Choroid plexus epithelial cell (primary cell): ENCODE measurements at places on chromosomes 4 and X.

DNA sequence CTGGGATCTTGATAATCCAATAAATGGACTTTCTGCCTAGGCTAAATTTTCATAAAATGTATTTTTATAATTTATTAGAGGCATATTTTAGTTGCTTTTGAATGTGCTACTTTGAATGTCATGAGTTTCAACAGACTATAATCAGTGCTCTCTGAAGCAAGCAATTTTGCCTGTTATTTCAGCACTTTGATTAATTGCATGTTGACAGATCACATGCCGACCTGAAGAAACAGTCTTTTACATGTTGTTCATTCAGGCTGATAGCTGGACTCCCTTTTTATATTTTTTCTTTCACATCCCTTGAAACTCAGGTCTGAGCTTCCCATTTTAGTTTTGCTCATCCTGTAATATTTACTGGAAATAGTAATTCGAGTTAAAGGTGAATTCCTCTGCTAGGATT, 341.0 kb downstream of the NAP1L3 start:
- DNase-seq = no peak

- peak; percentile 42 for DNase-seq
These were observed 65.3 kb downstream of the HPRT1 start for GRCh38 chrX:134525086-134525792.

DNA sequence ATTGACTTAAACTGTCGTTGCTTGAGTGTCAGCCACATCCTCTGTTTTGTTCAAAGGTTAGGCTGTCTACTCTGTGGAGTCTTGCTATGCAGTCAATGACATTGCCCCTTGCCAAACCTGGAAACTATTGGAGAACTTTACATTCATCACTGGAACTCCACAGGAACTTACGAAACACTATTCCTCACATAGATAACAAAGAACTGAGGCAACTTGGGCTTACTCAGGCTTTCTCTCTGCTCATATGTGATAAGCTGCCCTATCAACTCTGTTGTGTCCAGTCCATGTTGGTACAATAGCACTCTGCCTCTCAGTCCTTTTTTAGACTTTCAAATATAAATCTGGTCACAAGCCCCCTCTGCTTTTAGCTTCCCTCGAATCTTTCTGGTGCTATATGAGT, 9.4 kb downstream of the NPY5R start:
- no peak for DNase-seq

GRCh38 chr4:151797131-151797530, 36.3 kb upstream of the GATB start:
- DNase-seq = no peak

- DNase-seq = peak; percentile 99
These were observed 3.3 kb downstream of the KLF3 start for GRCh38 chr4:38667085-38667893.

DNA sequence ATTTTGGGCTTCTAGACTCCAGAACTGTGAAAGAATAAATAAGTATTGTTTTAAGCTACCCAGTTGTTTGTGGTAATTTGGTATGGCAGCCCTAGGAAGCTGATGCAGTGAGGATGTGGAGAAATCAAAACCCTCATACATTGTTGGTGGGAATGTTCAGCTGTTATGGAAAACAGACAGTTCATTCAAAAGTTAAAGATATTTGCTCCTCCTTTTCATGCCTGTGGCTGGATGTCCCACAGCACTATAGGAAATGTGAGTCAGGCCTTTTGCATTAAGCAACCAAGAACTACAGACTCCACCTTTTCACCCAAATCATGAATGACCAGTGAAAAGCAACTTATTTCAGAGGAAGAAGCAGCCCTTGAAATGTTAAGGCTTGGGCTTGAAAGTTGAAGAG, 6.7 kb downstream of the BBS12 start:
- DNase-seq = peak; percentile 96

GRCh38 chr4:15396157-15396800, 31.6 kb upstream of the C1QTNF7 start:
- peak; percentile 77 for DNase-seq

DNA sequence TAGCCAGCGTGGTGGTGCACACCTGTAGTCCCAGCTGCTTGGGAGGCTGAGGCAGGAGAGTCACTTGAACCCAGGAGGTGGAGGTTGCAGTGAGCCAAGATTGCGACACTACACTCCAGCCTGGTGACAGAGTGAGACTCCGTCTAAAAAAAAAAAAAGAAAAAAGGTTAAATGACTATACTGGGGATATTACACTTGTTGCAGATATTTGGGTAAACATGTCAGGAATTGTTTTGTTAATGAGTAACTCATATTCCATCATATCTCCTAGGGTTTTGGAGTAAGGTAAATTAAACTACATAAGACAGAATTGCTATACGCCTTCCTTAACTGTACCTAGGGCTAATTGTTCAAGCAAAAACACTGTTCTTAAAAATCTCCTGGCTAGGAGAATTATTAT, 291.4 kb upstream of the IGFBP7 start:
- no peak for DNase-seq

GRCh38 chrX:104315555-104315954, 60.8 kb upstream of the ESX1 start:
- peak; percentile 28 for DNase-seq

DNA sequence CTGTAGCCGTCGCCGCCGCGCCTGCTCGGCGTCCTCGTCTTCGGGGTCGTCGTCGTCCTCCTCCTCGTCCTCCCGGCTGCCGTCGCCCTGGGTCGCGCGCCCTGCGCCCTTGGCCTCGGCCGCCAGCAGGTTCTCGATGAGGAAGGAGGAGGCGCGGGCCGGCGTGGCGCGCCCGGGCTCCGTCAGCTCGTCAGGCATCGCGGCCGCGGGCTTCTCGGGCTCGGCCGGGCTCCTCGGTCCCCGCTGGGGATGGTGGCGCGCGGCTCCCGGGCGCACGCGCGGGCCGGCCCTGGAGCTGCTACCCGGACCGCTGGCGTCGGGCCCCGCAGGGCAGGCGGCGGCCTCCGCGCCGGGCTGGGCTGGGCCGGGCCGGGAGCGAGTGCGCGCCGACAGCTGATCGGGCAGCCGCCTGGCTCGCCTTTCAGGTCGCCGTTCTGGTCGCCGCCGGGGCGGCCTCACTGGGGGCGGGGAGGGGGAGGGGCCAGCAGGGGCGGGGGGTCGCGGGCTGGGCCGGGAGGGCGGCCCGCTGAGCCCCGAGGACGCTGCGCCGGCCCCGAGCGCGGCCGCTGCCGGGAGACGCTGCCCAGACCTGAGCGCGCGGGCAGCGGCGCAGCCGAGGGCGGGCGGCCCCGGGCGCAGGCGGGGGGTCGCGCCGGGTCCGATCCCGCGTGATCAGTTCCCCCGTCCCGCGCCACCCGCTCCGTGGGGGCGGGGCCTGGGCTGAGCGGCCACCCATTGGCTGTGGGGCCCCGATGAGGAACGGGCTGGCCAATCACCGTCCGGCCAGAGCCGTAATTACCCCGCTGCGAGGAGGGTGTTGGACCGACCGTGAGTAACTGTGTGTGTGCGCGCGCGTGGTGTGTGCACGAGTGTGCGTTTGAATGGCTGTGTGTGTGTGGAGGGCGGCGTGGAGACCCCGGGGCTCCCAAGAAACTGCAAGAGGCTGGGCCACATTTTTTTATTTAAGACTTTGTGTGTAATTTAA, at the start of gene HMX1:
HMX1 (minus strand) TSS at position 423 of the 985 bp plus-strand sequence; CDS start at position 198, 225 bp downstream.
- no peak for DNase-seq

DNA sequence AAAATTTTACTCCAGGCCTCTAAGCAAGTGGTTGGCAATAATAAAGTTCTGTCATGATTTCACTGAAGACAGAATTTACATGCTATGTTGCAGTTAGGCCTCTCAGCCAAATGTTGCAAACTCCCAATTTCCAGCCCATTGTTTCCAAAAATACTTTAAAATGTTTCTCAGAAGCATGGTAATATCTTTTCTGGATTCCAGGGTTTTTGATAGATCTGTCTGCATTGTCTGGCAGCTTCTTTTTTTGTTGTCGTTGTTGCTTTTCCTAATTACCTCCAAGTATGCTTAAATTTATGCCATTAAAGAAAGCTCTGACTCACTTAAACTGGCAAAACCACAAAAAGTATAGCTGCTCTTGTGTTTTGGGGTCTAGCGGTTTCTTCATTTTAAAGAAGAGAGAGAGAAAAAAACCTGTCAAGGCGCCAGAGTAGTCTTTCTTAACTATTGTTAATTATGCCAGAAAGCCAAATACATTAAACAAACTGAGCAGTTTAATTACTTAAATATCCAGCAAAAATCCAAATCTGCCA, 97.0 kb downstream of the AGTR2 start:
- DNase-seq = no peak

DNA sequence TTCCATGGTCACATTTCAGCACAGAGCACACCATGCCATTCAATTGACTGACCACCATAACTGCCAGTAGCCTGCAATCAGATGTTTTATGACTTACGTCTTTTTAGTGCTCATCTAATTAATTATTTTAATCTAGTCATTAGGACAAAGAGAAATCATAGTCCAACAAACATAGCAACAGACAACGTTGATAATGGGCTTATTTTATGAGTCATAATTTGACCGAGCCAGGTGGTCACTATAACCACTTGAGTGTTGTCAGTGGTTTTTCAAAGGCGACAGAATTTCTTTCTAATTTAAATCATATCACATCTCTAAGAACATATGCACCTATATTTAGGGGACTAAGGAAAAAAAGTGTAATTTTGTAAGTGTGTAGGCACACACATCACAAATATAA, 1.9 kb downstream of the SEC24D start:
- DNase-seq = peak; percentile 34

DNA sequence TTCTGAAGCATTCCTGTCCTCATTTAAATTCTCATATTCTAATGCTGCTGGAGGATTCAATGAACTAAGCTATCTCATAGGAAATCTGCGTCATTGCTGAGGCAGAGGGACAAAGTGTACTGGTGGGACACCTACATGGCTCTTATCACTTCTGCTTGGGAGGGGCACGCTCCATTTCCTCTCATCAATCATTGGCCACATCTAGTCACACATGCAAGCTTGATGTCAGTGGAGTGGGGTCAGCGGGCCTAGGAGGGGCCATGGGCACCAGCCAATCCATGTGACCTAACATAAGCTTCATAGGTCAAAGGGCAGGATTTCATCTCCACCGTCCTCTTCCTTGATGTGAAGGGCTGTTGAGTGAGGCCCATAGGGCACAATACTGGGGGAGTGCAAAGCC, 21.4 kb downstream of the BEX3 start:
- no peak for DNase-seq

DNA sequence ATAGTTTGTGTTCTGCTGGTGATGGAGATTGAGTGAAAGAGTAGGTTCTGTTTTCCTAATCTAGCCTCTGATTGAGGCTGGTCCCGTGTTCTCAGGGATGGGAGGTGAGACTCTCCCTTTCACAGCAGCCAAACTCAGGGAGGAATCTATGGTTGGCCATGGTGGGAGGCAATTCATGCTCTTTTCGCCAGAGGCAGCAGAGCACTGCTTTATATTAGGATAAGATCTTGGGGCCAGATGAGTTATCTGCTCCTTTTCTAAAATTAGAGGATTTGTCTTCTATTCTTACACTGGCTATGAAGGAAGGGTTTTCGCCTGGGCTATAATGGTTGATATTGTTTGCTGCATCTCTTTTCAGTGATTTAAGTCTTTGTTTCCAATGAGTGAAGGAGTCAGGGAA, 63.9 kb upstream of the NLGN4X start:
- no peak for DNase-seq

- DNase-seq = no peak
These were observed 62.6 kb upstream of the CLNK start for GRCh38 chr4:10747186-10747585.

DNA sequence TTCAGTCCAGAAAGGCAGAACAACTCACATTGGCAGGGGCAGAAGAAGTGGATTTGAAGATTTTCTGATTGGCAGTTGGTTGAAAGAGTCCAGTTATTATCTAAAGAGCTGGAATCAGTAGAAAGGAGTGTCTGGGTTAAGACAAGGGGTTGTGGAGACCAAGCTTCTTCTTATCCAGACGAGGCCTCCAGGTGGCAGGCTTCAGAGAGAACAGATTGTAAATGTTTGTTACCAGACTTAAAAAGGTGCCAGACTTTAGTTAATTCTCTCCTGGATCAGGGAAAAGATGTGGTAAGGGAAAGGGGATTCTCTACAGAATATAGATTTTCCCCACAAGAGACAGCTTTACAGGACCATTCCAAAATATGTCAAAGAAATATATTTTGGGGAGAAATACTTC, 36.7 kb upstream of the TLR3 start:
- DNase-seq = peak; percentile 58

GRCh38 chrX:65609237-65609636, 58.2 kb upstream of the MSN start:
- no peak for DNase-seq

DNA sequence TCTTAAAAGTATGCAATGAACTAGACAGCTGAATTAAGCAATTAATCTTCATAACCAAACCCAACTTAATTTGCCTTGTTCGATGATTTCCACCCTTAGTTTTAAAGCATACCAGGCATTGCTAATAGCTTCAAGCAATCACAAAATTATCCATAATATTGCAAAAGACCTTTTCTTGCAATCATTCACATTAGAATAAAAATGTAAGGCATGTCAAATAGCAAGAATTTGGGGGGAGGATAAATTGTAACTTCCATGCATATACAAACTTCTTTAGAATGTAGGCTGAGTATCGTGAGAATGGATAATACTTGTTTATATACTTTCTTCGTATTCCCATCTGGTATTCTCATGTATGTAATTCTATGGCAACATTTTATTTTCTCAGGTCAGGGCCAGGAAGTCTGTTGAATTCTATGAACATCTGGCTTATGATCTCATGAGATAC, 28.7 kb upstream of the BMP2K start:
- DNase-seq = peak; percentile 58

GRCh38 chr4:112370466-112370865, 73.3 kb downstream of the ALPK1 start:
- no peak for DNase-seq

- DNase-seq = peak; percentile 66
These were observed 203.0 kb downstream of the MAML3 start for GRCh38 chr4:139951021-139951420.

GRCh38 chr4:183563874-183564273, 59.0 kb downstream of the ING2 start:
- peak; percentile 46 for DNase-seq

DNA sequence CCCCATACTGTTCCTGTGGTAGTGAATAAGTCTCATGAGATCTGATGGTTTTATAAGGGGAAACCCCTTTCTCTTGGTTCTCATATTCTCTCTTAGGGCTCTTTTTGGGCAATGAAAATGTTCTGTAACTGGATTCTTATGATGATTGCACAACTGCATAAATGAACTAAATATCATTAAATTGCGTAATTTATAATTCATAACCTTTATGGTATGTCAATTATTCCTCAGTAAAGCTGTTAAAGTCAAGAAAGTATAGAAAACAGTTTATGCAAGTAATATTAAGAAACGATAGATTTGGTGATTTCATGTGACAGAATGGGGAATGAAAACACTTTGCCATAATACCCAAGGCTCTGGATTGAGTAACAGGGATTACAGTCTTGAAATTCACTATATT, 33.5 kb upstream of the SPANXD start:
- DNase-seq = peak; percentile 39

GRCh38 chrX:154780968-154781367, 18.3 kb downstream of the DKC1 start:
- no peak for DNase-seq

DNA sequence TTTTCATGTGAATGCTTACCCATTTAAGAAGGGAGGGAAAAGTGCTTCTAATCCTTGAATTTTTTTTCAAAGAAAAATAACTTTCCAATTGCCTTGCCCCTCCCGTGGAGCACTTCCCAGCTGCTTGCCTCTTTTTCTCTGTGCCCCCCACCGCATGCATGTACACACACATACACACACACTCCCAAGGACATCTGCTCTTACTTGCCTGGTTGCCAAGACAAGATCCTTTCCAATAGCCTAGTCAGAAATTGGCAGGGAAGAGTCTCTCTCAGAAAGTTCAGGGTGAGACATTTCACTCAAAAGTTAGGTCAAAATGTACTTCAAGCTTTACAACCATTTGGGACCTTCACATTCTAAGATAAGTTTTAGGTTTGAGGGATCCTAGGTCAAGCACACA, 10.9 kb downstream of the HHIP start:
- peak; percentile 35 for DNase-seq
